Activated T-helper 1 cell treated with anti-CD3 and anti-CD28 coated beads, Interleukin-2, amount 50 U/mL, for 16 hours (primary cell): ENCODE measurements at places on chromosomes 3 and 15.

DNA sequence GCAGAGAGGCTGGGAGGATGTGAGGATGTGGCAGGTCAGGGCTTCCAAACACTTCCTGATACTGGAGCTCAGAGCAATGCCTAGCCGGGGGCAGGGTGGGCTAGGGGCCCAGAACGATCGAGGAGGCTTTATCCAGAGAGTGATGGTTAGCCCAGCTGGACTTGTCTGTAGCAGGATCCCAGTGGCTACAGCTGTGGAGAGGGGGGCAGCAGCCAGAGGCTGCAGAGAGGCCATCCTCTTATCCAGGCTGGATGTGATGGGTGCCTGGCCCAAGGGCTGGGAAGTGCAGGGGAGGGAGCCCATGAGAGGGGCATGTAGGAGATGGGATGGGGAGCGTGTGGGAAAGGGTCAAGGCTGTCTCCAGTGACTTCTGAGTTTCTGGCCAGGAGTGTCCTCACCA is 4.6 kb downstream of the PARP3 start:
- no peak for DNase-seq

- no peak for DNase-seq
Measured at GRCh38 chr3:186461141-186461540, 83.0 kb downstream of the CRYGS start.

- DNase-seq = no peak
Measured at GRCh38 chr15:50137893-50138292, 18.9 kb upstream of the ATP8B4 start.

- DNase-seq = no peak
Measured at GRCh38 chr15:89463113-89463512, 33.3 kb downstream of the RHCG start.

DNA sequence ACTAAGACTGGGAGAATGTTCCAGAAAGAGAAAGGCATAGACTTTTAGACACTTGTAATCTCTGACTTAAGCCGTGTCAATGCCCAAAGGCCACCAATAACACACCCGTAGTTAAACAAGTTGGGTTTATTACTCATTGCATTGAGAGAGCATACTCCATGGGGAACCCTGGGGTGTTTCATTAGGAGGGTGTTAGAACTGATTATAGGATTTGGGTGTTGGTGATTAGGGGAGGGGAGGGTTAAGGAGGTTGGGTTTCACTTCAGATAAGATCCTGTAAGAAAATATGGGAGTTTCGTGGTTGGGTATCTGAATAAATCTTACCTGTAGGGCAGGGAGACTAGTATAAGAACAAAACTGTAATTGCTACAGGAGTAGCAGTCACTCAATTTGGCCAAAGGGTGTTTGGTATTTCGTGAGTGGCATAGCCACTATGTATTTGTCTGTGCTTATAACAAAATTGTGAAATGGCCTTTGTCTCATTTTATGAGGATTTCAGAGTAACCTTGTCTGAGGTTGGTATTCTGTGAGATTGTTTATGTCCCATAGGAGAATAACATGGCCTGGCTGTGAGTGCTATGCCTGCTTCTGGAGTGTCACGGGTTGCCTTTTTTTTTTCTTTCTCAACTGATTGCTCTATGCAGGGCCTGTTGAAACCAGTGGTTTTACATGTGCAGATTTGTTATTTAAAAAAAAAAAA is 2.9 kb downstream of the HACD3 start:
- no peak for DNase-seq

DNA sequence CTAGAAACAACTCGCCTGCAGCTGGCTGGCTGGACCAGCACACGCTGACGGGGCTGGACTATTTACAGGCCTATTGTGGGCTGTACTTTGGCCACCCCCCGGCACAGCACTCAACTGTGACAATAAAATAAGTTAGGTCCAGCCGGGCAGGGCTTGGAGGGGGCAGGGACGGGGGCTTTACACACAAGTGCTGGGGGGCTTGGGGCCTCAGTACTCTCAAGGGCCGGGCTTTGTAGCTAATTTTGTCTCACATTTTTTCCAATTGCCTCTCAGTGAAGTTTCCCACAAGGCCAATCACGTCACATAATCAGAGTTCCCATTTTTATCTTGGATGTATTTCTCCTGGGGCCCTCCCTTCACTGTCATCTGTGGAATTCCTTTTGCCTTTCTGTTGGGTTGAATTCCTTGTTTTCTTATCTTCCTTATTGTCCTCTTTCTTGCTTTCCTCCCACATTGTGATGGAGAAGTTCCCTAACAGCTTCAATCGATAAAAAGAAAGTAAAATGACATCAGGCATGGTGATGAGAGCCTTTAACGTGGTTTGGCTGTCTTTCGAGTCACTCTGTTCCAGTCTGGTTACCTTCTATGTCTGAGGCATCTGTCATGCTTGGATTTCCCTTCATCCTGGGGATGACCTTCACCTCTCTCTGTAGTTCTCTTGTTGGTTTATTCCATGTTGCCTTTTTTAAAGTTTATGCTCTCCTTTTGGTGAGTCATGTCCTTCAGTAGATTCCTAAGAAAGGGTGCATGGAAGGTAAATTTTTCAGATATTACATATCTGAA is 44.1 kb upstream of the CMTM7 start:
- DNase-seq = no peak

- no peak for DNase-seq
Measured at GRCh38 chr3:24220859-24221657, 273.6 kb downstream of the THRB start.

GRCh38 chr3:57646723-57647122 is 46.2 kb downstream of the DENND6A start:
- no peak for DNase-seq
